NCI-H146 (cell line): ENCODE measurements at places on chromosomes 11 and 22.

GRCh38 chr11:69641681-69642548 lies 959 bp downstream of the CCND1 start:
- no peak for DNase-seq

GRCh38 chr22:20246368-20247009 lies 21.6 kb downstream of the RTN4R start:
- no peak for DNase-seq

- no peak for DNase-seq
Measured at GRCh38 chr22:33083212-33083611, 25.0 kb upstream of the SYN3 start.

DNA sequence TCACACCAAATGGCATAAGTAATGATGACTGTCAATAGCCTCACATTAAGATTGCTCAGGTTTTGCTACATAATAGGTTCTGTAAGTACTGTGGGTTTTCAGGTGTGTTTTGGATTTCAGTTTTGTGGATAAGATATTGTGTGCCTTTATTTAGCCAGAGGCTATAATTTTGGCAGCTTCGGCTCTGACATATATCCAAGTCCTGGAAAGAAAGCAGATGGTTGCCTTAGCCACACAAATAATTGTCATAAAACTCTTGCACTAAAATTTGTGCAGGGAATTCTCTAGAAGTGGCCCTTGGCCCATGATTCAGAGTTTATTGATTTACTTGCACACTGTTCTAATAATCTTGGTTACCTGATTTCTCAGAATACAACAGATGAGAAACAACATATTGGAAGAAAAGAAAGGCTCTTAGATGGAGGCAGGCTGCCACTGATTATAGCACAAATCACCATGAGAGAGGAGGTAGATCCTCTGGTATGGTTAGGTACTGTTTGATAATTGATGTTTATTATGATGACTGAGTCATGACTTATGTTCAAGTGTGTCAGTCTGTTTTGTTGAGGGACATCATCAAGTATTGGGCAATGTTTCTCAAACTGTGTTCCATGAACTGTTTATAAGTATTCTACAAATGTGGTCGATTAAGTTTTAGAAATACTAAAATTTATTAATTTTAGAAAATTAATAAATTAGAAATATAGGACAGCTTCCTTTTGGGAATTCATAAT lies 9.6 kb downstream of the REXO2 start:
- DNase-seq: no peak

DNA sequence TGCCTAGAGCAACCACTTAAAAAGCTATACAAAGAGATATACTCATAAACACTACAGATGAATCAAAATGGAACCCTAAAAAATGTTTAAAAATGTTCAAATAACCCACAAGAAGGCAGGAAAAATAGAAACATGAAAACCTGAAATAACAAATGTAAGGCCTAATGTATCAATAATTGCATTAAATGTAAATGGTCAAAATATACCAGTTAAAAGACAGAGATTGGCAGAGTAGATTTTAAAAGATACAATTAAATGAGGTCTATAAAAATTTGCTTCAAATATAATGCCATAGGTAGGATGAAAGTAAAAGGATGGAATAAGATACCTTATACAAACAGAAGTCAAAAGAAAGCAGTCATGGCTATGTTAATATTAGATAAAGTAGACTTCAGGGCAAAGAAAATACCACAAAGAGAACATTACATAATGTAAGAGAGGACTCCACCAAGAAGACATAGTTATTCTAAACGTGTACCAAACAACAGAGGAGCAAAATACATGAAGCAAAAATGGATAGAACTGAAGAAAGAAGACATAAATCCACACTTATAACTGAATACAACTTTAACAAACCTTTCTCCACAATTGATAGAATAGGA lies 25.2 kb downstream of the SHANK2 start:
- DNase-seq: no peak

DNA sequence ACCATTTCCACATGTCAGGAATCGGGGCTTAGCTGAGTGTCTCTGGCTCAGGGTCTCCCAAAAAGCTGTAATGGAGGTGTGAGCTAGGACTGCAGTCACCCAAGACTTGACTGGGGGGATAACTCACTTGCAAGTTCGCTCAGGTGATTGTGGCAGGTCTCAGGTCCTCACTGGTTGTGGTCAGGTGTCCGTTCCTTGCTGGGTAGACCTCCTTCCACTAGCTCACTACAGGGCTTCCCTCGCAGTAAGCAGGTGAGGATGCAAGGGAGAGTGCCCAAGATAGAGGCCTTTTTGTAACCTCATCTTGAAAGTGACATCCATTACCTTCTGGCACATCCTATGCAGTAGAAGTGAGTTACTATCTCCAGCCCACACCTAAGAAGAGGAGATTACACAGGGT lies 29.5 kb downstream of the C11orf58 start:
- no peak for DNase-seq

DNA sequence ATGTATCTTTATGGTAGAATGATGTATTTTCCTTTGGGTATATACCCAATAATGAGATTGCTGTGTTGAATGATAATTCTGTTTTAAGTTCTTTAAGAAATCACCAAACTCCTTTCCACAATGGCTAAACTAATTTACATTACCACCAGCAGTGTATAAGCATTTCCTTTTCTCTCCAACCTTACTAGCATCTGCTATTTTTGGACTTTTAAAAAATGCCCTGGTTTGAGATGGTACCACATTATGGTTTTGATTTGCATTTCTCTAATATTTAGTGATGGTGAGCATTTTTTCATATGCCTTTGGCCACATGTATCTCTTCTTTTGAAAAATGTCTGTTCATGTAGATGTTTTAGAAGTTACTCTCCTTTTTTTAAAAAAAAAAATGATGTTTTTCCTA lies 142.0 kb downstream of the METTL15 start:
- no peak for DNase-seq

GRCh38 chr22:47048123-47049077 lies 285.9 kb downstream of the TBC1D22A start:
- DNase-seq: no peak

DNA sequence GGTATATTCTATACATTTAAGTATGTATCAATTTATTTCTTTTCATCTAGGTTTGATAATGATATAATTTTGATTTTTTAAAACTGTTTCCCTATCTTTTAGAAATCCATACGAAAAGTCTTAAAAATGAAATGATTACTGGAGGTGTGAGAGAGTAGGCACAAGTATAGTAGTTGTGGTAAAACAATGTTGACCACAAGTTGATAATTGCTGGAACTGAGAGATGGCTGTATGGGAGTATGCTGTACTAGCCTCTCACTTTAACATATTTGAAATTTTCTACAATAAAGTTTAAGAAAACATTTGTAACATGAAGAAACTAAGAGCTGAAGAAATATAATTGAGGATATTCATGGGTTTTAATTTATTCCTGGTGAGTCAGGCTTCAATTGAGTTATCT lies 30.0 kb downstream of the FSHB start:
- no peak for DNase-seq

- DNase-seq: no peak
Measured at GRCh38 chr11:17816232-17816931, 81.8 kb downstream of the KCNC1 start.

- peak; percentile 23 for DNase-seq
Measured at GRCh38 chr11:47979378-47980087, 826 bp upstream of the PTPRJ start.

- no peak for DNase-seq
Measured at GRCh38 chr11:24122291-24122690, 374.6 kb upstream of the LUZP2 start.

DNA sequence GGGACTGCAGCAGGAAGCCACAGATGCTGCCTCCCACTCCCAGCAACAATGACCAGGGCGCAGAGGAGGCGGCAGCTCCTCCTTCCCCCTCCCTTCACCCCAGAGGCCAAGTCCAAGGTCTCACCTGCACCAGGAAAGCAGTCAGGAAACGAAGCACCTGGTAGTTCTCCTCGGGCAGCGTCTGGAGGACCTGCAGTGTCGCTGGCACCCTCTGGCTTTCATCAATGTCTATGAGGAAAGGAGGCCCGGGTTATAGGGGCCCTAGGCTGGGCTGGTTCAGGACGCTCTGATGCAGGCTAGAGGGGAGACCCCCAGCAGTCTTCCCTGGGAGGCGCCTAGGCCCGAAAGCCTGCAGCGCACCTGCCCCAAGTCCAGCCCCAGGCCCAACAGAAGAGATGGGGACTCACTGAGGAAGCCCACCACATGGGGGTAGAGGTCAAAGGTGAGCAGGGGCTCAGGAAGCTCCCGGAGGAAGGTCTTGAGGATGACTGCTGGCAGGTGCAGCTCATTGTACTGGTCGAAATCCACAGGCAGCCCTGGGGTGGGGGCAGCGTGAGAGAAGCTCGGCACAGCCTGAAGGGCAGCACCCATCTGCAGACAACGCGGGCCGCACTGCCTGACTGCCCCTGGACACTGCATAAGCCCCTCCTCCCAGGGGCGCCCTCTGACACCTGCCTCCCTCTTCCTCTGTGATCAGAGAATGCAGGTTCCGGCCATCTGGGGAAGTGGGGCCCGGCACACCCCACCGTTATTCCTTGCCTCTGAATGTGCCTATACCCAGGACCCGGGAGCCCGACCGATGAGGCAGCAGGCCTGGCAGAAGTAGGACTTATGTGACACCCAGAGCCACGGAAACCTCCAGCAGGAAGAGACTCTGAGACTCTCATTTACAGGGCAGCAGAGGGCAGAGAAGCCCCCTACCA lies 20.9 kb downstream of the ARHGAP1 start:
- no peak for DNase-seq
